ENCODE measurements at places on chromosomes 12 and 14.
A peak's percentile ranks its signal among the peaks of the same experiment; 100 is the strongest.

DNA sequence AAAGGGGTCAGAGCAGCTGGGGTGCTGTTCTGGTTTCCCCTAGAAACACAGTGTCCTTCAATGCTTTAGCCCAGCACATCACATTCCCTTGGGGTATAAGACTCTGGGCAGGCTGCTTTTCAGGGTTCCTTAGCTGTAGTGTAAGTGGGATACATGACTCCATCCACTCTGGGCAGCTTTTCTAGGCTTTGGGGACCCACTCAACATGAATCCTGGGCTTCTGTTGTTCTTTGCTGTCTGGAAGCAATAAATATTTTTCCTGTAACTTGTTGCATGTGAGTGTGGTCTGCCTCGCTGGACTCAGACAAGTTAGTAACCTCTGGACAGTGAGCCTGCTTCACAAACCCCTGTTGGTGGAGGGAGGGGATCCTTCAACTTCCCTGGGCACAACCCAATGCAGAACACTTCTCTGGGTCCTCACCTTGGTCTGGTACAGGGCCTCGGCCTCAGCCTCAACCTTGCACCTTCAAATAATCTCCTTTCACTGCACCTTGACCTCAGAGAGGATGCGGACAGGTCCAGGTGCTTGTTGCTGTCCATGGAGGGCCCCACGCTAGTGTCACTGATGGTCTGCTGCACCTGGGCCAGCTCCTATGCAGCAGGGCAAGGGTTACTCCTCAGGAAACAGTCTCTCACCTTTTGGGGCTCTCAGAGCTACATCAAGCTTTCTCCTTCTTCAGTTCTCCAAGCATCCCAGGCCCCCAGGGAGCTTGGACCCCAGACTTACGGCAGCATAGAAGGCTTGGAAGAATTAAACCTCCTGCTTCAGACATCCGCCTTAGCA lies 13.5 kb upstream of the KRT73 start:
- no peaks in the 10 kb centered on the region for H3K36me3 ChIP-seq
- no peak for DNase-seq
- H3K27me3 ChIP-seq, result no peaks in the 10 kb centered on the region
- no peak overlapping the region for H3K27ac ChIP-seq

- no peaks in the 10 kb centered on the region for H3K36me3 ChIP-seq
- peak within 1 kb of the TSS; percentile 64 for H3K27ac ChIP-seq
- H3K27me3 ChIP-seq, result peaks cover 3% of the 10 kb centered on the region
- H3K4me1 ChIP-seq, result peaks cover 34% of the 10 kb centered on the region
- peak within 1 kb of the TSS; percentile 68 for H3K4me3 ChIP-seq
Measured at GRCh38 chr12:57459750-57460467, at the start of gene GLI1. Gene GLI1, plus strand, starts transcription at chr12:57459785. Its CDS starts 3,907 bp downstream, at chr12:57463692.

- no peaks in the 10 kb centered on the region for H3K4me1 ChIP-seq
- peaks cover 30% of the 10 kb centered on the region for H3K36me3 ChIP-seq
- H3K27ac ChIP-seq, result no peak overlapping the region
- no peak for DNase-seq
- H3K27me3 ChIP-seq, result no peaks in the 10 kb centered on the region
Measured at GRCh38 chr12:3636328-3636727, 116.6 kb downstream of the CRACR2A start.

GRCh38 chr14:61401461-61401860 lies 80.1 kb downstream of the PRKCH start:
- H3K36me3 ChIP-seq, result no peaks in the 10 kb centered on the region
- H3K4me3 ChIP-seq, result no peak overlapping the region
- no peaks in the 10 kb centered on the region for H3K27me3 ChIP-seq
- no peak overlapping the region for H3K27ac ChIP-seq
- DNase-seq, result no peak

DNA sequence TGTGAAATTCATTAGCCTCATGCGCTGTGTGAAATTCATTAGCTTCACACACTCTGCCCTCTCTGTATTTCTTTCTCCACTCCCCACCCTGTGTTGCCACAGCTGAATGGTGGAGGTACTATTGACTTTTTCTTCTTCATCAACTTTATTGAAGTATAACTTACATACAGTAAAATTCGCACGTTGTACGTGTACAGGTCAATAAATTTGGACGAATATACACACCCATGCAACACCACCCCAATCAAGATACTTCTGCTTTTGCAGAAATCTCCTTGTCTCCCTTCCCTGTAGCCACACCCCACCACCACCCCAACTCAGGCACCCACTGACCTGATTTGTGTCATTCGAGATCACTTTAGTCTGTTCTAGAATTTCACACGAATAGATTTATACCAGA lies 51.8 kb downstream of the FBXL14 start:
- peaks cover 19% of the 10 kb centered on the region for H3K27me3 ChIP-seq
- H3K4me1 ChIP-seq, result no peaks in the 10 kb centered on the region
- H3K36me3 ChIP-seq, result no peaks in the 10 kb centered on the region
- no peak for DNase-seq
